ENCODE measurements at places on chromosomes 13 and 19. TPM values are rescaled to one million over a fixed set of nuclear protein-coding genes. Genes with fewer than 3 reads are reported as not detected.

The ZNF541 gene
- 0.57 TPM for total RNA-seq

The LGALS7 gene
- total RNA-seq = not detected

The GPR4 gene
- total RNA-seq = not detected

The SCN1B gene
- total RNA-seq = 1.5 TPM

The TSSK6 gene
- total RNA-seq = 5.5 TPM

The IL12RB1 gene
- 14.6 TPM for total RNA-seq

The HSD17B14 gene
- total RNA-seq = 1.7 TPM

The SHISA7 gene
- not detected for total RNA-seq

The WDFY2 gene
- total RNA-seq = 17.5 TPM

The ANKLE1 gene
- 8.4 TPM for total RNA-seq

The TLE5 gene
- 405 TPM for total RNA-seq

The HNRNPA1L2 gene
- total RNA-seq = 3.1 TPM

The TMEM150B gene
- not detected for total RNA-seq

The PPP2R1A gene
- total RNA-seq = 231 TPM

The ARHGAP35 gene
- total RNA-seq = 24.3 TPM

The LILRB3 gene
- total RNA-seq = not detected

The NOVA2 gene
- 0.08 TPM for total RNA-seq

The TBXA2R gene
- 1.8 TPM for total RNA-seq

The FFAR1 gene
- total RNA-seq = 1.5 TPM

The ZNF439 gene
- total RNA-seq = 11.2 TPM

The PRR36 gene
- total RNA-seq = 0.20 TPM

The ZNF792 gene
- 6.4 TPM for total RNA-seq

The SMAD9 gene
- not detected for total RNA-seq

The ADGRE1 gene
- total RNA-seq = 12.1 TPM

The TMEM255B gene
- 2.9 TPM for total RNA-seq

The PDX1 gene
- total RNA-seq = not detected

The CEBPA gene
- not detected for total RNA-seq

The FUT1 gene
- total RNA-seq = not detected

The SPRY2 gene
- total RNA-seq = 0.41 TPM

The TMC4 gene
- not detected for total RNA-seq

The MBD3L3 gene
- total RNA-seq = not detected

Measured in activated naive CD4-positive, alpha-beta T cell treated with anti-CD3 and anti-CD28 coated beads, Interleukin-2, amount 50 U/mL, for 72 hours (primary cell).